ENCODE measurements at places on chromosomes 2 and 18.

DNA sequence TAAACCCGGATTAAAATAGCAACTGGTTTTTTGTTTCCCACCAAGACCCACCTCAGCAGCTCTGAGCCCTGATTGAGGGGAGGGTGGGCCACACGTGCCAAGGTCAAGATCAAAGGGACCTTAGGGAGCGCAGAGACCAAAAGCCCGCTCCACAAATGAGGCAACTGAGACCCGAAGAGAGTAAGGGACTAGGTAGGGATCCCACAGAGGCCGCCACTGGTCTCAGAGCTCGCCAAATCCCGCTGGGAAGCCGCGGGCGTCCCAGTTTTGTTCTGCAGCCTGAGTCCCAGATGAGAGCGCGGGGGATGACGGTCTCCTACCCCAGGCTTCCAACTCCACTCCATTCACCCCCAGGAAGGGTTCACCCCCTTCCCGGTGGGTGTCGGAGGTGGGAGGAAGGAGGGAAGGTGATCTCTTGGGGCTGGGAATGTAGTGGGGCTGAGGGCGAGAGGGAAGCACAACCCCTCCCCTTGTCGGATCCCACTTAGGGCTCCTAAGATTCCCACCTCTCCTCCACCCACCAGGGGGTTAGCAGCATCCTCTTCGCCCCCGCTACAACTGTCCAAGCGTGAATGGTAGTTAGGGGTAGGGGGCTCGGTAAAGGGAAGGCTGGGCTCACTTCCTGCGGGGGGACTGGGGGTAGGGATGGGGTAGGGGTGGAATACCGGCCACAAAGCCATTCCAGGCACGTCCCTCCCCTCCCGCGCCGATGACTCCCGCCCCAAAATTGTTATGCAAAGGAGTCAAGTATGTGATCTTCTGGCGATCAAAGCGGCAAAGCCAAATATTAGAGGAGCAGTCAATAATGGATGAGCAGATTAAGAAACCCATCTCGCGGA, 7.3 kb upstream of the EN1 start:
- DNase-seq, result no peak

DNA sequence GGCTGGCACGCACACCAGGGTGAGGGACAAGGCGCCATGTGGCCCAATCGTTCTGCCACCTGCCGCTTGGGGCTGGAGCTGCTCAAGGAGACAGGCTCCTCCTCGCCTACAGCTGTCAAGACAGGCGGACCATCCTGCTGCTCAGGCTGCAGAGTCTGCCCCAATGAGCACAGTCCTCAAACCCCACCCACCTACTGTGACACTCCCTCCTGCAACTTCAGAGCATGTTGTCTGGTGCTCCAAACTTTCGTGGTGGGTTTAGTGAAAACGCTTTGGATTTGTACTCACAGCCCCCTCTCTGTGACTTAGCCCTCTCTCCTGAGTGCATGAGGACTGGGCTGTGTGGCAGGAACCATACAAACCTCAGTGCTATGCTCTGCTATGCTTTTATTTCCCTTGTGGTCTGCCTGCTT, 23.2 kb upstream of the SLC35F6 start:
- DNase-seq, result peak; percentile 4

DNA sequence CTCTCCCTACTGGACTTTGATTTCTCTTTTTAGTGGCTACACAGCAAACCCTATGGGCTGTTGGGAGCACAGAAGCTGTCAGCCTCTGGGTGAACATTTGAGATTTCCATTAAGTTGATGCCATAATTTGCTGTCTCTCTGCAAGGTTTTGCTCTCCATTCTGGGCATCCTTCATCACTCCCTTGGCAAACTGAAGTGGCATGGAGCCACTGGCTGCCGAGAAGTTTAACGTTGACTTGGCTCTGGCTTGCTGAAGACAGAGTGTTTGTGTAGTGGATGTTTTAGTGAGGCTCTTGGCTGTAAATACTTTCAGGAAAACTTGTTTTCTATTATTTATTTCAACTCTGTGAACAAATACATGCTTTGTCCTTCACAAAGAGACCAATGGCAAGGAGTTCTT, 91.5 kb downstream of the ALK start:
- no peak for DNase-seq

GRCh38 chr2:54560146-54560881, 104.2 kb downstream of the SPTBN1 start:
- peak; percentile 45 for DNase-seq

- DNase-seq, result no peak
Observed at GRCh38 chr2:229660391-229660790, 54.0 kb downstream of the DNER start.

DNA sequence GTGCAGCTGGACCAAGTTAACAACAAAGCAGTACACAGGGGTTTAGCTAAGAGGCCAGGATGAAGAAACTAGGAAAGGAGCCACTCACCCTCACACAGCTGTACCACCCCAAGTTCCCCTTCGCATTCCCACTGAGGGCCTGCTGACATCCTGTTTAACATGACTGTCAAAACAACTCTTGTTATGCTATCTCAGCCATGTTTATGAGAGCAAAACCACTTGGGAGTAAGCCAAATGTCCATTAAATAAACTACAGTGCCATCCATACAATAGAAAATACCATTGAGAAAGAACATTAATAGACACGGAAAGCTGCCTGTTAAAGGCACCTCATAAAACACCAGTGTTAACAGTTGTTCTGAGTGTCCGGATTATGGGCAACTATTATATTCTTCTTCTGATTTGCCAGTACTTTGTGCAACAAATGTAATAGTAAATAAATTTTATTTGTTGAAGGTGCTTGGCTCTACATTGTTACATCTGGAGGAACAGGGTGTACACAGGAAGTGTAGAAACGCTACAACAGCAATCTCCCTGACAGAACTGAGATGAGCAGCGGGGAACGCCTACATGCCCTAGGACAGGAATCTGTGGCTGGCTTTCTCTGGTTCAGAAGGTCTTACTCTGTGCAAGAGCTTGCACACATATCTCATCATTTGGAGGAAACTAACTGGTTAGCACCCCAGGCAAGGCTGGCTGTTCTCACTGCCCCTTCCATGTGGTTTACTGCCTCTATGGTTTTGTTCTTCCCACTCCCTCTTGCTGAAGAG, 85.6 kb downstream of the EHD3 start:
- peak; percentile 37 for DNase-seq

DNA sequence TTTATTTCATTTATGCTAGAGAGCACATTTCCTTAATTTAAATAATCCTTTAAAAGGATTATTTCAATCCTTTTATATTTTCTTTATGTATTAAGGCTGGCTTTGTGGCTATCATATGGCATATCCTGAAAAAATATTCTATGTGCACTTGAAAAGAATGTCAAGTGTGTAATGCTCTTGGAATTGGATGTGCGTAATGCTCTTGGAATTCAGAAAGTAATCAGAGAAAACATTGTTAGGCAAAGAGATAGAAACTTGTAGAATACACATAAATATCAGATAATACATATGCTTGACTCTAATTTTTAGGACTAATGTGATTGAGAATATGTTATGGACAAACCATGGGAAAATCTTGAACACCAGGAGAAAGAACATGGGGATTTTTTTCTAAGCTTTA, 197.5 kb upstream of the COL3A1 start:
- no peak for DNase-seq

DNA sequence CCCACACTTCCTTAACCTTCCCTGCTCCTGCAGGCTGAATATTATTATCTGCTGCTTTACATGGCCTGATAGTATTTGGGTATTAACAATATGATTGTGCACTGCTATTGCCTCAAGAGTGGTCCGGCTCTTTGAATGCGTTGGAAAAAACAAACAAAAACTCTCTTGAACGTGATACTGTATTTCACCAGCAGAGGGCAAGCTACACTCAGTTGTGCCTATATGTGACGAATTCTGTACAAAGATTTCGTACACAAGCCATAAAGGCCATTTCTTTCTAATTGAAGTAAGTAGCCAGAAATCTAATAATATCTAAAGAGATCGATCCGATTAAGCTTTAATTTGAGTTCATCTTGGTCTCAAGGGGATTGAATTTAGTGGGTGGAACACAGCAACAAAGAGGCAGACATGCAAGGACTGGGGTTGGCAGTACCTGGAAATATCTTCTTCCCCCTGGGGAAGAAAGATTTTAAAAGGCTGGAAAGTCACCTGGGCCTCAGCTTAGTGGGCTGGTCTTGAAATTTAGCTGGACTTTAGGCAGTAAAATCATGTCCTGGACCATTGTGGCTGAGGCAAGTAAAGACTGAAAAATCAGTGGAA, 49.3 kb upstream of the RAB6D start:
- peak; percentile 18 for DNase-seq

- no peak for DNase-seq
Observed at GRCh38 chr2:145753041-145753608, 1233.2 kb upstream of the ZEB2 start.

Data from CD4-positive, alpha-beta T cell treated with Interleukin-6 for 4 hours (primary cell).